Karpas-422 (cell line): ENCODE measurements at places on chromosomes 3 and 15. TPM values are rescaled to one million over a fixed set of nuclear protein-coding genes. Genes with fewer than 3 reads are reported as not detected.
A peak's percentile ranks its signal among the peaks of the same experiment; 100 is the strongest.

DNA sequence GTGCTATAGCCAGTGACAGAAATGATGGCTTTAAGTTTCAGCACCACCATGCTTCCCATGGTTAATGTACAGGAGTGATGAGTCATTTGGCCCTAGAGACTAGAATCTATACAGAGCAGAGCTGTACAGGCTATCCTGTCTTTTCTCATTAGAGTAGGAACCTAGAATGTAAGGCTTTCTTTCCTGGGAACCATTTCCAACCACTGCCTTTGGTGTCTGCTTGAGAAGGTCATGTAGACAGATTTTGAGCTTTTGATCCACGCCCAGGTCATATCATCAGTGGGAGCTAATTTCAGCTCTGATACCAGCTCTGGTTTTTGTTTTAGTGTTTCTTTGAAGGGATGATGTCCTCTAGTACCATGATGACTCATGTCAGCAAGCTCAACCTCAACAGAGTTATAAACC, 543.1 kb downstream of the NTRK3 start:
- no peak for DNase-seq

- no peak for DNase-seq
These were observed 347.7 kb downstream of the FOXP1 start for GRCh38 chr3:71235846-71236245.

- no peak for DNase-seq
These were observed 1531.1 kb downstream of the SI start for GRCh38 chr3:163547014-163547685.

- DNase-seq, result no peak
These were observed 99.9 kb downstream of the SLCO3A1 start for GRCh38 chr15:91953432-91953831.

- peak; percentile 72 for DNase-seq
These were observed 793.0 kb downstream of the MCTP2 start for GRCh38 chr15:95024351-95024750.

DNA sequence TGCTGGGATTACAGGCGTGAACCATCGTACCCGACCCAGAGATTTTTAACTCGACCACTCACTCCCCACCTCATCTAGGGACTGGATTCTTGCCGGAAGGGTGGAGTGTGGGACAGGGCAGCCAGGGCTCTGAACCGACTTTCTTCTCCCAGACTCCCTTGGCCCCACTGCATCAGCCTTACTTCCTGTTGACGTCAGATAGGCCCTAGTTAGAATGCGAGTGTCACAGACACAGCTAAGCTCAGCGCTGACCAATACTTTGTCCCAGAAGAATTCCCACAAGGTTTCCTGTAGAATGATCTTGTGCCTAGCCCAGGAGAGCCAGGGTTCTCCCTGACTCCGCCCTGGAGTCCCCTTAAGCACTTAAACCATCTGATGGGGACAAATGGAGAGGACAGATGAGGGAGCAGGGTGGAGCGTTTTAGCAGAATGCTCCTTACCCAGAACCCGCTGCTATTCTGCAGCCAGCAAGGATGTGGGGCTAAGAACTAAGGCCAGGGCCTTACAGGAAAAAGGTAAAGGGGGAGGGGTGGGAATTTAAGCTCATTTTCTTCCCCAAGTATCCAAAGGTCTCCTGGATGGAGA, 5.8 kb upstream of the TUSC2 start:
- no peak for DNase-seq

DNA sequence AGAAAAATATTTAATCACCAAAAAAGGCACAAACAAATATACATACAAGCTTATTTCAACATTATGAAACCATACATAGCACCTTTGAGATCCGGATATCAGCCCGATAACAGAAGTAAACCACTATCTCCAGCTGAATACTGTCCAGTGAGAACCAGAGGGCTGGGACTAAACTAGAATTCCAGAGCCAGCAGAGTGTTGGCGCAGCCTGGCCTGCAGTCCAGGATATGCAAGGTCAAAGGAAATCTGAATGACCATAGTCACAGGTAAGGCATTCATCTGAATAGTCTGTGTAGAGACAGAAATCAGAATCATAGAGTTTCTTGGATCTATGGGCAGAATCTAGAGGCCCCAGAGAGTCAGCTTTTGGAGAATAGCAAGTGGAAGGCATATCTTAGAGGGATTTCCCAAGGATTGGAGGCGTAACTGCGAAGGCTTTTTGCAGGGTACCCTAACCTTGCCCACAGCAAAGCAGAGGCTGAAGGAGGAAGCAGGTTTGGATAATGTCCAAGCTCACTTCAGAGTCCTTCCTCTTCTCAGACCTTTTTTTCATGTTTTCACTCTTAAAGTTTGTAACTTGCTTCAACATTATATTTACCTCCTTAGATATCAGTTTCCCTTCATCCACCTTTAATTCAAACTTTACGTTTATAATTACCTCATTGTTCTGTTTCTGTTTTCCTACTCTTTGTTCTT, 32.5 kb upstream of the TP63 start:
- no peak for DNase-seq

GRCh38 chr15:38885001-38885400, 320.4 kb upstream of the RASGRP1 start:
- no peak for DNase-seq

DNA sequence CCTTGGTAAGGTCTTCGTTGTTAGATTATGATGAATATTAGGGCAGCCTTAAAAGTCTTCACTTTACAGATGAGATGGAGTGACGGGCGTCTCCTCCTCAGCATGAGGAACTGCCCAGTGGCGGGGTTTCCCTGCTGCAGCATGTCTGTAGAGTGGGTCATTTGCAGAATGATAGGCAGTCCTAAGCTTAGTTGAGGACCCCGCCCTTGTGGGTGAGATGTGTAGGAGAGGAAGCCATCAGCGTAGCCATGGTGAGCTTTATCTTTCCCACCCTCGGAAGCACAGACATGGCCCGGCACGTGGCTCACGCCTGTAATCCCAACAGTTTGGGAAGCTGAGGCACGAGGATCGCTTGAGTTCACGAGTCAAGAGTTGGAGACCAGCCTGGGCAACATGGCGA, 877 bp downstream of the NIT2 start:
- peak; percentile 79 for DNase-seq

DNA sequence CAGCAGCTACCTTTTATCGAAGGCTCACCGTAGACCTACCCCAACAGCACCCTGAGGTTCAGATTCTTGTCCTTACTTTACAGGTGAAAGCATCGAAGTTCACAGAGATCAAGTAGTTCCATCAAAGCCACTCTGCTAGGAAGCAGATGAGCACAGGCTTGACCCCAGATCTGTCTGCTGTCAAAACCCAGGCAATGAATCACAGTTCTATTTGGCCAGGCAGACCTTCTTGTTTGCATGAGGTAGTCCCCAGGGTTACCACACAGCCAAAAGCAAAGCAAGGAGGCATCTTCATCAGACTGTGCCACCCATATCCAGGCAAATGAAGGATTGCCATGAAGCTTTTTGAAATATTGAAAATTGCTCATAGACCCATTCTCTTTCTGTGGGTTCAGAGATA, 33.0 kb downstream of the HES1 start:
- peak; percentile 64 for DNase-seq

- DNase-seq, result no peak
These were observed 57.5 kb upstream of the CSPG4 start for GRCh38 chr15:75770131-75770530.

DNA sequence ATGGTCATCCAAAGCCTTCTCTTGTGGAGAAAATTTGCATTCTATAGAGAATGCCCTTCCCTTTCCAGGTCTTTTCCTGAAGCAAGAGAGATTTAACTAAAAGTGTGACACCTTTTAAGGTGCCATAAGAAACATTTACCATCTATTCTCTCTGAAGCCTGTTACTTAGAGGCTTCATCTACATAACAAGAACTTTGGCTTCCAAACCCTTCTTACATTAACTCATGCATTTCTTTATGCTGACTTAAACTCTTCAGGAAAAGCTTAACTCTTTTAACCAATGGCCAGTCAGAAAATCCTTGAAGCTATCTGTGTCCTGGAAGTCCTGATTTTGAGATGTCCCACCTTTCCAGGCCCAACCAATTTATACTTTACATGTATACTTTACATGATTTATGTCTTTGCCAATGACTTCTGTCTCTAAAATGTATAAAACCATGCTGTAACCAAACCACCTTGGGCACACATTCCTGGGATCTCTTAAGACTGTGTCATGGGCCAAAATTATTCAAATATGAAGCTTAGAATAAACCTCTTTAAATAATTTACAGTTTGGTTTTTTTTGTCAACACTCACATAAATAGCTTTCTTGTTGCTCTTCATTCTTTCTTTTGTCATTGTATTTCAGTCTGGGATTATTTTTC, 472.6 kb upstream of the NECTIN3 start:
- DNase-seq, result no peak

- no peak for DNase-seq
These were observed 45.2 kb upstream of the AADACL2 start for GRCh38 chr3:151688571-151688970.

- DNase-seq, result peak; percentile 77
These were observed 138.5 kb downstream of the RAB11A start for GRCh38 chr15:66007663-66008262.

- DNase-seq, result peak; percentile 49
These were observed 10.6 kb upstream of the SFMBT1 start for GRCh38 chr3:53056442-53056841.

GRCh38 chr3:129481766-129482332, 41.8 kb downstream of the IFT122 start:
- DNase-seq, result no peak

DNA sequence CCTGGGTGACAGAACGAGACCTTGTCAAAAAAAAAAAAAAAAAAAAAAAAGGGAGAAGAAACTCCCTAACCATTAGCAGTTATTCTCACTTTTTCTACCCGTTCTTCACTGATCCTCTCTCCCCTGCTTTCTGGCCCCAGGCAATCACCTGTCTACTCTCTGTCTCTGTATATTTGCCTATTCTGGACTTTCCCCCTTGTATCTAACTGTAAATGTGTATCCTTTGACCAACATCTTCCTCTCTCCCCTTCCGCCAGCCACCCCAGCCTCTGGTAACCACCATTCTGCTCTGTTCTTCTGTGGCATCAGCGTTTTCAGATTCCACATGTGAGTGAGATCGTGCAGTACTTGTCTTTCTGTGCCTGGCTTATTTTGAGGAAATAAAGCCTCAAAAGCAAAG, 6.9 kb downstream of the CYFIP1 start:
- no peak for DNase-seq

- no peak for DNase-seq
These were observed 10.3 kb upstream of the RFTN1 start for GRCh38 chr3:16523778-16524177.

- DNase-seq, result no peak
These were observed 32.6 kb upstream of the SPTBN5 start for GRCh38 chr15:41926185-41927056.

DNA sequence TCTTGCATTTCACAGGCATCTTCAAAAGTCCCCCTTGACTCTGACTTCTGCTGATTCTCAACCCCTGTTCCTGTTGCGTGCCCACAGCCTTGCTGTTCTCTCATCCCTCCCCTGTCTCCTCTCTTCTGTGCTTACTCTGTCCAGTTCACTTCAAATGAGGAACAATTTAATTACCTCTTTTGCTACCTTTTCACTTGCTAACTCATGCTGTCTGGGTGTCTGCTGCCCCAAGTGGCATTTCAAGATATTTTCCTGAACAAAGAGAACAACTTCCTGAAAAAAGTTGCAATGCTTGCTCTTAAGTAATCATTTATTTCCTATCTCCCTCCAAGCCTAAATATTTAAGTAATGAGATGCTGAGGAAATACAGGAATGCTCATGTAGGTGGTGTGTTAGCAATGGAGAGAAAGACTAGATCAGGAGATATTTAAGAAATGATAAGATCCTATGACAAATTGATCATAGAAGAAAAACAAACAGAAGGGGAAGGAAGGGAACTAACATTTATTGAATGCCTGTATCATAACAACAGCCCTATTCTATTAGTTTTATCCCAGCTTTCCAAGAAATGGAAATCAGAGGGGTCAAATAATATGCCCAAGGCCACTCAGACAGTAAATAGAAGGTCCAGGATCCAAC, 42.2 kb downstream of the SV2B start:
- DNase-seq, result peak; percentile 72

GRCh38 chr15:96735632-96736240, 405.2 kb downstream of the NR2F2 start:
- no peak for DNase-seq

DNA sequence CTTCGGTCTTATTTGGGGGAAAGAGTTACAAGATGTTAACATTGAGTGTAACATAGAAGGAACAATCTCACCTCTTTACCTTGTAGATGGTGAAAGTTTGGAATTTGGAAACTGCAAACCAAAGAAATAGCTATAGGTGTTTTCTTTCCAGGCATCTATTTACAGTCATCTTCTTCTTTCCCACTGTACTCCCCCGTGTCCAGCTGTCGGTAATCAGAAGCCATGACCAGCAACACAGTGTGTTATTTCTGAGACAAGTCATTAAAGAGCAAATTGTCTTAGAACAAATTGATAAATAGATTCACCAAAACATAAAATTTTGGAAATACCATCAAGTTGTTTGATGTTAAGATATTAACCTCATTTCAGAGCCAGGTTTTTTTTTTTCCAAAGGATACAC, 590.5 kb upstream of the NAALADL2 start:
- DNase-seq, result no peak

- DNase-seq, result no peak
These were observed 47.8 kb upstream of the TMEM158 start for GRCh38 chr3:45273681-45274515.

GRCh38 chr3:154274348-154274747, 49.9 kb downstream of the DHX36 start:
- no peak for DNase-seq

DNA sequence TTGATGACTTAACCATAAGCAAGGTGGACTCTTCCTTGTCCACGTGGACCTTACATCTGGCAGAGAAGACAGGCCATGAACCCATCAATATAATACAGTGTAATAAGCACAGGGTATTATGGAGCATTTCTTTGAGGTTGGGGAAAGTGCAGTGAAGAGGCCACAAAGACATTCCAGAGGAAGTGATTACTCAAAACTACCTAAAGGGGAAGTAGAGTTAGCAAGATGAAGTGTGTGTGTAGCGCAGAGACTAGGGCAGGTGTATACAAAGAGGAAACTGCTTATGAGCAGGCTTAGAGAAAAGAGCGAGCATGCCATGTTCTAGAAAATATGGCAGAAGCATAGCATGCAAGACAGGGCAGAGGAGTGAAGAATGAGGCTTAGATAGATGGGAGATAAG, 17.9 kb downstream of the CP start:
- DNase-seq, result peak; percentile 76

- DNase-seq, result no peak
These were observed 512.9 kb upstream of the SGO1 start for GRCh38 chr3:20698896-20699295.

GRCh38 chr15:38299216-38299615, 46.6 kb downstream of the SPRED1 start:
- DNase-seq, result no peak

Gene TUSC7
- not detected in 2 replicates for total RNA-seq

Gene GOLGA8G
- total RNA-seq, result not detected in 2 replicates

Gene PRR20G
- total RNA-seq, result not detected in 2 replicates

Gene CCR8
- total RNA-seq, result not detected in 2 replicates

Gene GATM
- total RNA-seq, result 13.7 and 29.0 TPM in 2 replicates

Gene SPG21
- total RNA-seq, result 93.0 and 111 TPM in 2 replicates

Gene RHOV
- total RNA-seq, result 0.69 TPM in 1 of 2 replicates, not detected in the other

Gene LIPC
- total RNA-seq, result not detected in 2 replicates

Gene UPK1B
- total RNA-seq, result not detected in 2 replicates

Gene SPINT1
- 2.0 and 3.4 TPM in 2 replicates for total RNA-seq

Gene SNUPN
- 18.9 and 33.9 TPM in 2 replicates for total RNA-seq

Gene ARGFX
- total RNA-seq, result not detected in 2 replicates

Gene CTDSPL
- not detected in 2 replicates for total RNA-seq
